ENCODE measurements at places on chromosomes 2 and 18.

GRCh38 chr2:85865539-85866164, 23.1 kb downstream of the ST3GAL5 start:
- DNase-seq: no peak

DNA sequence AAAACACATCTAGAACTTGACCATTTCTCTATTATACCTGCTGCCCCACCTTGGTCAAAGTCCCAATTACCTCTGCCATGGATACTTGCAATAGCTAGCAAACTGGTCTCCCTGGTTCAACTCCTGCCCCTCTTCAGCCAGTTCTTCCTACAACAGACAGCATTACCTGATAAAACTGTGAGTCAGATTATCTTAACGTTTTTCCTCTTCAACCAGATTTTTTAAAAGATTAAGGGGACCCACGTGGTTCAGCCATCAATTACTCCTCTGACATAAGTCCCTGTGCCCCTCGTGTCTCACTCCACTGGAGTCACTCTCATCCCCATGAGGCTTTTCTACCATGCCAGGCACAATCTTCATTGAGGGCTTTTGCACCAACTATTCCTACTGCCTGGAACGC, 5.3 kb upstream of the ARHGAP15 start:
- DNase-seq: no peak

DNA sequence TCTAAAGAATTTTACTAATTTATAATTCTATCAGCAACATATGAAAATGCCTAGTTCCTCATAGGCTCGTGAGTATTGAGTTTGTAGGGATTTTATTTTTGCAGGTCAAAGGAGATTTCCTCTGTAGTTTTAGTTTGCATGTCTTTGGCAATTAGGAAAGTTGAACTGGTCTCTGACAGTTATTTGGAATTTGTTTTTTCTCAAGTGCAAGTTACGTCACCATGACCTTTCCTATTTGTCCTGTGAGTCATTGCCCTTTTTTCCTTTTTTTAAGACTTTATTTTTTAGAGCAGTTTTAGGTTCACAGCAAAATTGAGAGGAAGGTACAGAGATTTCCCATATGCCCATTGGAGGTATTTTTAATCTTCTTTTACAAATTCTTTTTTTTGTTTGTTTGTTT, 29.0 kb downstream of the RAMP1 start:
- no peak for DNase-seq

- DNase-seq: no peak
These were observed 67.8 kb upstream of the ARL4C start for GRCh38 chr2:234564699-234565098.

GRCh38 chr2:98822301-98823164, 91.6 kb upstream of the MGAT4A start:
- DNase-seq: no peak

- DNase-seq: no peak
These were observed 115.0 kb downstream of the THADA start for GRCh38 chr2:43480874-43481273.

GRCh38 chr2:146532509-146533147, 1312.2 kb upstream of the ACVR2A start:
- no peak for DNase-seq

DNA sequence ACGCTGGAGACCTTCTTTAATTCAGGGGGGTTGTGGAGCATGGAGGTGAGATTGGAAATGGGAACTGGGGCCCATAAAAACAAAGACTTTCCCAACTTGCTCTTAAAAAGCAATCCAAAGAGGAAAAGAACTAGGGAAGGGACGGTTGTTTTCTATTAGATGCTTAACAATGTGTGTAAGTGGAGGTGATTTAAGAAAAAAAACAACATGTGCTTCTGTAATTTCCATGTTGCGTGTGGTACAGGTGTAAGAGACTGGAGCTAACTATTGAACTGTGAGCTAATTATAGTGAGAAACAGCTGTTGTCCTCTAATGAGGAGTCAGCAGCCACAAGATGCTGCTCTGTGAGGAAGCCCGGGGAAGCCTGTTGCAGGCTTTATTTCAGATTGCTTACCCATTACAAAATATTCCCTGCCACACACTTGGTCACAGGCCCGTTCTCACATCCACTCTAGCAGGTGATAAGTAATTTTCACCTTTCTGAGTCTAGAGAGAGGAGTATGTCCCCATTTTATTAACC, 280.6 kb upstream of the PARD3B start:
- DNase-seq: peak; percentile 80

DNA sequence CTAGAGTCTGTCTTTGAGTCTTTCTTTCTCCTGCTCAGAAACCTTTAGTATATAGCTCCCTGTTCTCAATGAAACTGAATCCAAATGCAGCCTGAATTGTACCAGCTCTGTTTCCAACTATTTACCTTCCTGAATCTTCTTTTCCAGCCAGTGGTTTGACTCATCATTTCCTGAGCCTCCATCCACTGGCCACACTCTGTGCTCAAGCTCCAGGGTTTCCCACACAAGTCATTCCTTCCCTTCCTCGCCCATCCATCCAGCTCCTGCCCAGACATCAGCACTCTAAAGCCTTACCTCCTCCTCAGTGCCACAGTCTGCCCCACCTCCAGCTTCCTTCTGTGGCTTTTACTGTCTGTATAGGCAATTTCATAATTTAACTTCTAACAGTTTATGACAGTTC, 233.6 kb upstream of the RASGRP3 start:
- DNase-seq: no peak

All from NCI-H2171 (cell line).